ENCODE measurements at places on chromosomes 16 and 17.

DNA sequence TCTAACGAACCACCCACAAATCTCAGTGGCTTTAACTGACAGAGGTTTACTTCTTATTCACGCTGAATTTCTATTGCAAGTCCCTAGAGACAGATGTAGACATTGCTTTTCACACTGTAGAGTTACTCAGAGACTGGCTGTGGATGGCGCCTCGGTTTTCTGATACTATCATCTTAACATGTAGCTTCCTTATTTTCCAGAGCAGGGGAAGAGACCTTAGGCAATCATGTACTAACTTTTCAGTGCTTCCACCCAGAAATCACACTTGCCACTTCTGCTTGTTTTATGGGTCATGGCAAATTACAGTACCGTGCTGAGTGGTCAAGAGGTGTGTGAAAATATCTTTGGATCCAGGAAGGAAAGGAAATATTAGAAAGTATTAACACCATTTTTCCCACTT lies 65.4 kb downstream of the MAF start:
- DNase-seq: no peak

- no peak for DNase-seq
These were observed 49.4 kb downstream of the WSB1 start for GRCh38 chr17:27343294-27343693.

GRCh38 chr16:81095653-81095952 lies 592 bp downstream of the GCSH start:
- DNase-seq: no peak

DNA sequence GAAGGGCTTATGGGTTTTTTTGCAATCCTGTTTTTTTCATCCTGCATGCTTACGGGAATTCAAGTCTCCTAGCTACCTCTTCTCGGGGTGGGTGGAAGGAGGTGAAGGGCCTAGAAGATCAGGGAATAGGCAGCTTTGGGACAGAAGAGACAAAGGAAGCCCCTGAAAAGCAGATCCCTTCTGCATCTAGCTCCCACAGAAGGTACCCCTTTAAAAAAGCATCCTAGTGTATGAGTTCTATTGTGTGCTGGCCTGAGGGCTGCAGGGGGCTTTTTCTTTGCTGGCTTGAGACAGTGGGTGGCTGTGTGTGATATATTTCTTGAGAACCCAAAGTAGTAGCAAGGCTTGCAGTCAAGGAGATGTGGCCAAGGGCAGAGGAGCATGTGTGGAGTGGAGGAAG lies 330.5 kb downstream of the MAF start:
- no peak for DNase-seq

DNA sequence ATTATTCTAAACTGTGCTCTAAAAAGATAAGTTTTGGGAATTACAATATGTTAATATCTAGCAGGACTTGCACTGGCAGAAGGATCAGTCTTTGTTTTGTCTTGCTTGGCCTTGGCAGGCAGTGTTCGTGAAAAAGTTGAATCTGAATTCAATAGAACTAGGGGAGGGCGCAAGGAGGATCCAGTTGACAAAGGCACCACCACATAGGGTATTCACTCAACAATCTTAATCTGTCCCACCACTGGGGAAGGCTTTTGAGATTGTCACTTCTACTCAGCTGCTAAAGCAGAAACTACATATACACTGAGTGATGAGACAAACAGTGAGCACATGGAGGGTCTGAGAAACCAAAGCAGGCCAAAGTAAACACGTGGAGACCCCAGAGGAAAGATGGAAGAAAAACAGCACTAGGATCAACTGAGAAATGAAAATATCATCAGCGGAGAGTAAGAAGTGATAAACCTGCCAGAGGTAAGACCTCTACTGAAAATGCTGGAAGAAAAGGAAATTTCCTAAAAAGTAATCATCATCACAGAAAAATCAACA lies 2.4 kb downstream of the AMFR start:
- DNase-seq: no peak

DNA sequence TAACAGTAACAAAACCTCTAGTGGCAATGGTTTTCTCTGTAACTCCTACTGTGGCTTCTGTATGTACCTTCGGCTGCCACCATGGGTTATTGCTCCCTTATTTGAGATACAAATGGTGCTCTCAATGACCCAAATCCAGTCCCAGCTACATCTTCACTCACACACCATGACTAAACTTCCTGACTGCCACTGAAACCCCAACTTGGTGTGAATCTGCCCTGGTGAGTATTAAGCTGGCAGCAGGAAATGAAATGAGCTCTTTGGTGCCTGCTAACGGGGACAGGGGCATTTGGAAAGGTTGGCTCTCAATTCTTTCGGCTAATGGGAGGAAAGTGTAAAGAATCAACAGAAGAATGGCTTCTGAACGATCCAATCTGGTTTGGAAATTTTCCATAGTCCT lies 7.5 kb upstream of the SLC35B1 start:
- DNase-seq: no peak

DNA sequence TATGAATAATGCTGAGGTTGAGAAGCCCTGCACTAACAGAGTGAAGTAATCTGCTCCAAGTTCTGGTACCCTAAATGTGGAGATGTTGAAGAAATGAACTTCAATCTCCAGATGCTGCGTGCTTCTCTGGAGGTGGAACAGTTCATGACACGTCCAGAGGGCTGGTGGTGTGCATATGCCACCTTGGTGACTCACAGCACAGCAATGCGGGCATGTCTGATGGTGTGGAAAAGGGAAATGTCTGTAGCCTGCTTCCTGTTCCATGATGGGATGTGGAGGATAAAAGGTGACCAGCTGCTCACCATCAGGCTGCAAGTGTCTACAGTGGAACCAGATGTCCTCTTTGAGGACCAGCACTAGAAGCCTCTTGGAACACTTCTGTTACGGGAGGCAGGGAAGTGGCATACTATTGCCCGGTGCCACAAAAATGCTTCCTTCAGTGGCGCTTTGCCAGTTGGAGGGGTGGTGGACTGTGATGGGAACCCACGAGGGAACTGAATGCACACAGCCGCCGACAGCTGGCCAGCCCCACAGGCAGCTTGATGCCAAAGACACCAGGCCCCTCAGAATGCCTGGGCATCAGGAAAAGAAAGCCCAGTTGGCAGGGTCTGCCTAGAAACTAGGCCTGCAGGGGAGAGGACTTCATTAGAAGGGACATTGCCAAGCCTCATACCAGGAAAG lies 19.9 kb downstream of the SNX11 start:
- no peak for DNase-seq

GRCh38 chr17:72671016-72671415 lies 421.5 kb downstream of the SLC39A11 start:
- DNase-seq: no peak

- DNase-seq: no peak
These were observed 270.8 kb upstream of the CDH5 start for GRCh38 chr16:66095676-66096075.

DNA sequence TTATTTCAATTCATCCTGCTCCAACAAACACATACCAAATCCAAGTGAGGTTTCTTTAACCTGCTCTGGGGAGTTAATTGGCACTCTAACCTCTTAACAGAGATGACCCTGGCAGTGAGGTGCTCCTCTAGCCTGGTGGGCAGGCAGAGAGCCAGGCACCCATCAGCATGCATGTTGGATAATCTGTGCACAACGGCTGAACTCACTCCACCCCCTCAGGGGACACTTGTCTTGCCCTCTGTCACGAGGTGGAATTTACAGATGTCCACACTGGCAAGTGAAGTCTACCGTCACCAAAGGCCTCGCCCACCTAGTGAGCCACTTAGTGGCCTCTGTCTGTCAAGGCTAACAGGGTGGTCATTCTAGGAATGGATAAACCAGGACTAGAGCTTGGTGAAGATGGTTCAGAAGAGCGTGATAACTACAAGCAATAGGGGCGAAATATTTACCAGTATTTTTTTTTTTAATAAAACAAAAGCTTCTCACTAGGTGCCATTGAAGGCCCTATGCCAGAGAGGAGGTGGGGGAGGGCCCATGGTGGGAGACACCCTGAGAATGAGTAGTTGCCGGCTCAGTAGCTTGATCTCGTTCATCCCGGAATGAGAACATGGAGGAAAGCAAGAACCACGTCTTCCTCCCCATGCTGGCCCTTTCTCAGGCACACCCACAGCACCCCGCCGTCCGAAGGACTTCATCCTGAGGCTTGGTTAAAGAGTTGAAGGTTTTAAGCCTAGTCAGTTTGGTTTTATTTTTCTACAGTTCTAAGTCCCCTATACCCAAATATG lies 25.2 kb downstream of the PLD6 start:
- no peak for DNase-seq

GRCh38 chr16:65468133-65468532 lies 346.3 kb upstream of the CDH11 start:
- no peak for DNase-seq

DNA sequence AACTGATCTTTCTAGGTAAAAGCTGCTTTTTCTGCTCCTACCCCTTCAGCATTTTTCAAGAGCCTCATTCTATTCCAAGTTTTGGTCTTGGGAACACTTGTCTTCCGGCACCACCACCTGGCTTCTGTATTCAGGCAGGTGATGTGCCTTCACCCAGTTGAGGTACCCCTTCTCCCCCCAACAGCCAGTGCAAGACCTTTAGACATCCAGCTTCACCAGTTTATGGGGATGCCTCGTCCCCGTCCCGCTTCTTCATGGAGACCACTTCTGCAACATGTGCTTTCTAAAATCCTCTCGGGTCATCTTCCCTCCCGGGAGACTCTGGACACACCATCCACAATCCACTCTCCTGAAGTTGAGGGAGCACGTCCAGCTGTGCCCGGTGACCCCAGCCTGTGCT lies 69.9 kb downstream of the SRCIN1 start:
- no peak for DNase-seq

- DNase-seq: no peak
These were observed 30.9 kb downstream of the TBCD start for GRCh38 chr17:82782657-82783207.

- no peak for DNase-seq
These were observed 5.5 kb downstream of the TBX2 start for GRCh38 chr17:61404913-61405685.

GRCh38 chr16:9476744-9477143 lies 385.3 kb downstream of the HAPSTR1 start:
- DNase-seq: no peak

DNA sequence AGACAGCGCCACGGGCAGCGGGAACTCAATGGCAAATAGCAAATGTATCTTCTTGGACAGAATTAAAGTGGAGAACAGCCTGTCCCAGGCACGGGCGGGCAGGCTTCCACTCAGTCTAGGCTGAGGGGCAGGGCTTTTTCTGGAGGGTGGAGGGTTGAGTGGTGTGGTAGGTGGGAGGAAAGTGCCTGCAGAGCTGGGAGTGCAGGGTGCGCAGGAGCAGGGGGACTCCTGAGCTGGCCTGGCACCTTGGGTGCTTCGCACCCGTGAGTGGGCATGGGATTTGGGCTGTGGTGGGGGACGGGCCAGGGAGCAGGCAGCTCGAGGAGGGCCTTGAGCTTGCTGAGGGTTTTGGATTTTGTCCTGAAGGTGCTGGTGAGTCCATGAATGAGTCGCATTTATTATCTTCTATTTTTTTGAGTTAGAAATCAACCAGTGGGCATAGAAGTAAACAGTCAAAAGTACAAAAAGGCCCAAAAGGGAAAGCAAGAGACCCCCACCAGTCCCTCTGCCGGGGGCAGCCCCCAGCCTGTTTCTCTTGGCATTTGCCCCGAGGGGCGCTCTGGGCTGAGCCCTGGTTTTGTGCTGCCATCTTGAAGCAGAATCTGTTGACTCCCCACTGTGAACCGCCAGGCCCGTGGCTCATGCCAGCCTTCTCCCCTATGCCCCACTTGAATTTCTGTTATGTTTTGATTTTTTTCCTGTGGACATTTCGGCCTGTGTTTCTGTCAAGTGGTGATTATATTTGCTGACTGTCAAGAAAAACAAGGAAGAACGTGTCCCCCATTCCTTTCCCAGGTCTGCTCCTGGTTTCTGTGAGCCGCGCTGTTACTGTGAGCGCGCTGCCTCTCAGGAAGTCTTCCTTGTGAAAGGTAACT lies 8.2 kb downstream of the ADORA2B start:
- DNase-seq: no peak
